IMR-90 (cell line): ENCODE measurements at places on chromosomes 7 and 10.
A peak's percentile ranks its signal among the peaks of the same experiment; 100 is the strongest.

GRCh38 chr7:127950233-127950935, 80.9 kb downstream of the LRRC4 start:
- no peak for DNase-seq

DNA sequence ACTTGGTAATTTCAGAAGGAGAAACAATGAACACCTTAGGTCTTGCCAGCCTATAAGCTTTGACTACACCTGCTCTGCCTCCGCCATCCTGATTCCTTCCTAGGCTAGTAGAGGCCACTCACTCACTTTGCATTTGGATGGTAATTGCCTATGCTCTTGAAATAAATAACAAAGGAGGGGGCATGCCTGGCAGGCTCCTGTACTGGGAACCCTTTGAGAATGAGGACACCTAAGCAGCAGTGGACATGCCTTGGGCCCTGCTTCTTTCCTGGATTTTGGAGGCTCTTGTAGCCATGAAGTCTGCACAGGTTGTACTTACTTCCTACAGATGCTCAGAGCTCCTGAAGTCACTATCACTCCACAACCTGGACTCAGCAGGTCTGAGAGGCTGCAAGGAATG, 65.8 kb downstream of the BLNK start:
- no peak for DNase-seq

GRCh38 chr7:88842201-88842600, 46.7 kb upstream of the TEX47 start:
- DNase-seq = no peak

GRCh38 chr10:132685101-132685891, 100.7 kb downstream of the NKX6-2 start:
- DNase-seq = peak; percentile 58

DNA sequence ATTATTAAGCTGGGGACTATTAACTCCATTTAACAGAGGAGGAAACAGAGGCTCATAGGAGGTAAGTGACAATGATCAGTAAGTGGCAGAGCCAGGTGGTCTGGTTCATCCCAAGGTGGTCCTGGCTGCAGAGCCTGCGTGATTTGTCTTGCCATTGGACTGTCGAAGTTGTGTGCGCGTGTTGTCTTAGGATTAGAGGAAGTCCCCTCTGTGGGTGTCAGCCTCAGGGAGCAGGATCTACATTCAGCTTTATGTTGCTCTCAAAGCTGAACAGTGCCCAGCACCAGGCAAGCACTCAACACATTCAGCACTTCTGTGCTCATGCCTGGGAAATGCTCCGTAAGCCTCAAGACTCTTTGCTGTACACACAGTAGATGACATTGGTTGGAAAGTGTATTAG, 139.5 kb downstream of the HERPUD2 start:
- DNase-seq = no peak

DNA sequence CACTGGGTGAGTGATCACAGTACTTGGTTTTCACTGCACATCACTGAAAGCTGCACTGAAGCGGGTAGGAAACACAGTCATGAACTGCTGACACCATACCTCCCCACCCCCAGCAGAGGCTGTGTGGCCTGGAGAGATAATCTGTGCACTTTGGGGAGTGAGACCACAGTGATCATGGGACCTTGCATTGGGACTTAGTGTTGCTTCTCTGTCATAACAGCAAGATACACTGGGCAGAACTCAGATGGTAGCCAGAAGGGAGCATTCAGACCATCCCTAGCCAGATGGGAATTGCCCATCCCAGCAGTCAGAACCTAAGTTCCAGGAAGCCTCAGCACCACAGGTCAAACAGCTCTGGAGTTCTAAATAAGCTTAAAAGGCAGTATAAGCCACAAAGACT, 346.4 kb upstream of the TMEM229A start:
- no peak for DNase-seq

GRCh38 chr10:95880704-95881103, 27.1 kb upstream of the CC2D2B start:
- DNase-seq = no peak

- DNase-seq = peak; percentile 57
These were observed 118.2 kb downstream of the CDK6 start for GRCh38 chr7:92717993-92718716.

GRCh38 chr7:110881721-110882120, 209.2 kb upstream of the LRRN3 start:
- DNase-seq = no peak

DNA sequence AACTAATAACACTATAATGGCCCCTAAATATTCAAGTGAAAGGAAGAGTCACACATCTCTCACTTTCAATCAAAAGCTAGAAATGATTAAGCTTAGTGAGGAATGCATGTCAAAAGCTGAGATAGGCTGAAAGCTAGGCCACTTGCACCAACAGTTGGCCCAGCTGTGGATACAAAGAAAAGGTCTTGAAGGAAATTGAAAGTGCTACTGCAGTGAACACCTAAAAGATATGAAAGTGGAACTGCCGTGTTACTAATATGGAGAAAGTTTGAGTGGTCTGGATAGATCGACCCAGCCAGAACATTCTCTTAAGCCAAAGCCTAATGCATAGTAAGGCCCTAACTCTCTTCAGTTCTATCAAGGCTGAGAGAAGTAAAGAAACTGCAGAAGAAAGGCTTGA, 12.1 kb upstream of the SNX13 start:
- no peak for DNase-seq

GRCh38 chr7:73509463-73509862, 12.6 kb downstream of the BAZ1B start:
- no peak for DNase-seq

DNA sequence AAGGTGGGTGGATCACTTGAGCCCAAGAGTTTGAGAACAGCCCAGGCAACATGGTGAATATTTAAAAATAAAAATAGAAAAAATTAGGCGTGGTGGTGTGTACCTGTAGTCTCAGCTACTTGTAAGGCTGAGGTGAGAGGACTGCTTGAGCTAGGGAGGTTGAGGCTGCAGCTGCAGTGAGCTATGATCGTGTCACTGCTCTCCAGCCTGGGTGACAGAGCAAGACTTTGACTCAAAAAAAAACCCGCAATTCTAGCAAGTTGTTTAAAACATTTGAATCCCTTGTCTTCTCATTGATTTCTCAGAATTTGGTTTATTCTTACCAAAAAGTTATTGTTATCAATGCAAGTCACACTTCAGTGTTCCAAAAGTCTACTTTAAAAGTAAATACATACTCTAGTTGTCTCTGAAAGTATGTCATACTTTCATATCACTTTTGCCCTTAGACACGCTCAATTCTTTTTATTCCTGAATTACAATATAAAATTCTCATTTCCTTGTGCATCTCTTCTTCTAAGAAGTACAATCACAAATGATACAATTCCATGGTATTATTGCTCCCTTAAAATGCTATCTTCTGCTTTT, 6.3 kb downstream of the EPC1 start:
- DNase-seq = no peak

GRCh38 chr10:108500396-108500795, 1335.9 kb upstream of the SORCS1 start:
- no peak for DNase-seq

DNA sequence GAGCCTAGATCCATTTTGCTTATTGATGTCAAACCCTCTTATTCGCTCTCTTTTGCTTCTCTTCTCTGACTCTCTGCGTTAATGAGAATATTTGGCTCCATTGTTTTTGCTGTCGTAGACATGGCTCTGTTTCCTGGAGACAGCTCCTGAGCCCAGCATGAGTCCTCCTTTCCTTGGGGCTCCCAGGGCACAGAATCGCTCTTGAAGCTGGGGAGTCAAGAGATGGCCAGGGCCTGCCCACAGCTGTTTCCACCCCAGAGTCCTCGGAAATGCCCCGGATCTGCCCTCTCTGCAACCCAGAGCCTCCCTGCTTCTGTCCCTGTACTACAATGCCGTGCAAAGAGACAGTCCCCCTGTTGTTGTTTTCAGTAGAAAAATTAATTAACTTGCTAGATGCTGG, 566.7 kb upstream of the FOXK1 start:
- DNase-seq = no peak

DNA sequence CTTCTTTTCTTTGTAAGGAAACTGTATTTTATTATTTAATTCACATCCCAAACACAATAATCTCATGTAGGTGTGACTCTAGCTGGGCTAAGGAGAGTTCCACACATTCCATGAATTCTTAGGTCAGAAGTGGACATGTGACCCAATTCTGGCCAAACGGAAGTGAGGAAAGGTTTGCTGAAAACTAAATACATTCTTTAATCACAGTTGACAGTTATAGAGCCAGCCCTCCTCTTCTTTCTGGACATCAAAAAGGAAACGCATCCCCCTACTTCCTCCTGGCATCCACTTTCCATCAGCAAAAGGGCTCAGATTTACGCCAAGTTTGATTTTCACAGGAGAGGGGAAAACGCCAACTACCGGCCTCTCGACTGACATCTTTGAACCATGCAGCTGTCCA, 774.4 kb upstream of the POM121L12 start:
- DNase-seq = no peak

DNA sequence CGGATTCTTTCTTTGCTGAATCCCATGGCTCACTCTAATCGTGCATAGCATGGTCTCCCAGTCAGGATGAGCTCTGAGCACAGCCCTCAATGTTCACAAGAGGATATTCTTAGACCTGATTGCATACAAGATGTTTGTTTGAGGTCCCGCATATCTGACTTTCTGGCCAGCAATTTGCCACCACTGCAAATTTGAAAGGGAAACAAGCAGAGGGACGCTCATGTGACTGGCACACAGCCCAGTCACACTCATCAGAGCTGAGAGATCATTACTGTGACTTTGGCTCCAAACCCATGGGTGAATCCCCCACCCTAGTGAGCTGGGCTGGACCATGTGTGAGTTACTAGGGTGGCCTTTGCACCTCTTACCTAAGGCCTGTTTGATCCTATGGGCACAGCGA, 9.9 kb downstream of the TAS2R41 start:
- peak; percentile 62 for DNase-seq

DNA sequence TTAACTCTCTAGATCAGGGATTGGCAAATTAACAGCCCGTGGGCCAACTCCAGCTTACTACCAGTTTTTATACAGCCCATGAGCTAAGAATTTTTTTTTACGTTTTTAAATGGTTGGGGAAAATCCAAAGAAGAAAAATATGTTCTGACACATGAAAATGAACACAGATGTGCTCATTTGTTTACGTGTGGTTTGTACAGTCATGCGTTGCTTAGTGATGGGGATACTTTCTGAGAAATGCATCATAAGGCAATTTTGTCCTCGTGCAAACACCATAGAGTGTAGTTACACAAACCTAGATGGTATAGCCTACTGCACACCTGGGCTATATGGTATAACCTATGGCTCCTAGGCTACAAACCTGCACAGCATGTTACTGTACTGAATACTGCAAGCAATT, 8.3 kb upstream of the SMKR1 start:
- peak; percentile 98 for DNase-seq

DNA sequence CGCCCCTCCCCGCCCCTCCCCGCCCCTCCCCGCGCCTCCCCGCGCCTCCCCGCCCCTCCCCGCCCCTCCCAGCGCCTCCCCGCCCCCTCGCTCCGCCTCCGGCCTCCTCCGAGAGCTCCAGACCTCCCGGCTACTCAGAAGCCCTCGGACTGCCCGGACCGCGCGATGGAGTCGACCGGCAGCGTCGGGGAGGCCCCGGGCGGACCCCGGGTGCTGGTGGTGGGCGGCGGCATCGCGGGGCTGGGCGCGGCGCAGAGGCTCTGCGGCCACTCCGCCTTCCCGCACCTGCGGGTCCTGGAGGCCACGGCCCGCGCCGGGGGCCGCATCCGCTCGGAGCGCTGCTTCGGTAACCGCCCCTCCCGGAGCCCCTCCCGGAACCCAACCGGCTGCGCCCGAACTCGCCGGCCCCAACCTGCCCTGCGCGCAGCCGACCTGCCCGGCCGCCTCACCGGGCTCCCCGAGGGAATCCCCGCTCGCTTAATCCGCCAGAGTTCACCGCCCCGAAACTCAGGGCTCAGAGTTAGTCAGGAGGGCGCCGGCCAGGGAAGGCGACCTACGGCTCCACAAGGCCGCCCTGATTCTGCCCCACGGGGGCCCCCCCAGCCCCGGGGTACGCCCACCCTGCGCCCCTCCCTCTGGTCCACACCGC, at the start of gene PAOX:
PAOX (plus strand) TSS at position 111 of the 649 bp plus-strand sequence; CDS start at position 166, 55 bp downstream.
- DNase-seq = peak; percentile 46

- no peak for DNase-seq
These were observed 226.5 kb upstream of the PITRM1 start for GRCh38 chr10:3398825-3399646.

DNA sequence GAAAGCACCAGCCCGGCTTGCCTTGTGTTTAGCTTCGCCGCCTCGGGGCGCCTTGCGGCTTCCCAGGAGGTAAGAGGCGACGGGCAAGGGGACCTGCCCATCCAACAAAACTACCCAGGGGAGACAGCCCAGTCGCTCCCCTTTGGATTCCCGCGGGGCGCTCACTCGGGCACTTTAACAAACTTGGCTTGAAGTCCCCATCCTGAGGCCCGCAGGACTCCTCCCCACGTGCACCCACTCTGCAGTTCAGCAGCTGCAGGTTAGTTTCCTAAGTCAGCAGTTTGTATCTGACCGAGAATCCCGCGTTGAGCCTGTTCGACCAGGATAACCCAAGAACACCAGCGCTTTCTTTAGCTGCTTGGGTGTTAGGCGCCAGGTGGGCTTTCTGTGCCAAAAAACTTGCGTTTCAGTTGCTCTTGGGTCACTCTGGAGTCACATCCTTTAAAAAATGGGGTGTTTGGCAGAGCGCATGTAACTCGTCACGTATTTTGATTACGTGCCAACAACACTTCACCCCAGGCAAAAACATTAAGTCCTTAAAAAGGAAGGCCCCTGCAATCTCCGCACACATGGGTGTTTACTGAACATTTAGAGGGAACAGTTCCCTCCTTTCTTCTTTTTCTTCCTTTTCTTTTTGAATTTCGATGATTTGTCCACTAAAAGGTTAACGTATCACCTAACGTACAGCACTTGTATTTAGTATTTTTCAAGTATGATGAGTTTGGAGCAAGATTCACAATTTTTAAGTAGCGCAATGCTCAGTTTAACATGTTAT, 876 bp downstream of the DNAH11 start:
- no peak for DNase-seq

- no peak for DNase-seq
These were observed 142.4 kb upstream of the PRR15 start for GRCh38 chr7:29421010-29421956.

DNA sequence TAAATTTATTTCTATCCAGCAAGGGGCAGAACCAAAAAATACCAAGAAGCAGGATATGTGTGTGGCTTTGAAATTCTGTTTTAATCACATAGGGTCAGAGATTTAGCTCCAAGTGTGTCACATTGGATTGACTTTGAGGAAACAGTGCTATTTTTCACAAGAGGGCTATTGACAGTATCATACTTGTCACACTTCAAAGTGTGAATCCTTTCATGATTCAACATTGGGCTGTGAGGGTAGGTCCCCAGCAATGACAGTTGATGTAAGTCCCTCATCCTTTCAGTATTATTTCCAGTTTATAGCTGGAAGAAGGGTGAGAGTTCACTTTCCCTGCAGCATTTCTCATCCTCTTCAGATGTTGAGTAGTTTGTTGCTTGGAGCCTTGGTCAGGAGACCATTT, 7.4 kb downstream of the CCNY start:
- no peak for DNase-seq

GRCh38 chr7:108324053-108325038, 131.9 kb downstream of the NRCAM start:
- DNase-seq = no peak
